ENCODE measurements at places on chromosomes 7 and 10.
A peak's percentile ranks its signal among the peaks of the same experiment; 100 is the strongest.

GRCh38 chr10:124539935-124540641, 78.5 kb downstream of the LHPP start:
- peak; percentile 25 for DNase-seq

GRCh38 chr7:111301891-111302290, 211.0 kb downstream of the LRRN3 start:
- DNase-seq: peak; percentile 12

DNA sequence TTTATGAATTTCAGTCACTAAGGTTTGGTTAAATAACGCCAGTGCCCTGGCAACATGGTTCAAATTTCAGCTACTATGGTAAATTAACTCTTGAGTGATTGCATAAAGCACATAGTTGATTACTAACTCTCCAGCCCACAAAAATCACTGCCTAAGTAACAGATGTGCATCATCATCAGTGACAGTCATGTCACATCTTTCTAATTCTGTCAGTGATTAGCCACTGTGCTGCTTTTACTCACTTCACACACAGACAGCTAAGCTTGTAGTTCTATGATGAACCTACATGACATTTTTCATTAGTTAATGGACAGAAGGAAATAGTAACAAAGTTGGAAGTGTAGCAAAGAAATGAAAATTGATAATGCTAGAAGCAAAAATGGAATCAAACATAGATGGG, 108.9 kb downstream of the DNAH11 start:
- DNase-seq: peak; percentile 4

DNA sequence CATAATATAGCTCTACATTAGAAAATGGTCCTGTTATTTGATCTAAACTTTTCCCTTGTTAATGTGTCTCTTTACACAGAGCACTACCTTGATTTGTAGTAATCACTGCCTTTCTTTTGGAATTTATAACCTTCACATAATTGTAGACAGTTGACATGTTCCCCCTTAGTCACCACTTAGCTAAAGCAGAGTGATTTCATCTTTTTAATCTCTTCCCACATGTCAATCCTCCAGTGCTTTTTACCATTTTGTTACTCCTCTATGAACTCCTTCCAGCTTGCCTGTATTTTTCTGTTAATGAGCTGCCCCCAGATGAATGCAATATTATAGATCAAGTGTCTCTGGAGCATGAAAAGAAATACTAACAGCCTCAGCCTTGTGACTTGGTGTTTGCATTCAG, 2.6 kb upstream of the PPP1R3A start:
- no peak for DNase-seq

DNA sequence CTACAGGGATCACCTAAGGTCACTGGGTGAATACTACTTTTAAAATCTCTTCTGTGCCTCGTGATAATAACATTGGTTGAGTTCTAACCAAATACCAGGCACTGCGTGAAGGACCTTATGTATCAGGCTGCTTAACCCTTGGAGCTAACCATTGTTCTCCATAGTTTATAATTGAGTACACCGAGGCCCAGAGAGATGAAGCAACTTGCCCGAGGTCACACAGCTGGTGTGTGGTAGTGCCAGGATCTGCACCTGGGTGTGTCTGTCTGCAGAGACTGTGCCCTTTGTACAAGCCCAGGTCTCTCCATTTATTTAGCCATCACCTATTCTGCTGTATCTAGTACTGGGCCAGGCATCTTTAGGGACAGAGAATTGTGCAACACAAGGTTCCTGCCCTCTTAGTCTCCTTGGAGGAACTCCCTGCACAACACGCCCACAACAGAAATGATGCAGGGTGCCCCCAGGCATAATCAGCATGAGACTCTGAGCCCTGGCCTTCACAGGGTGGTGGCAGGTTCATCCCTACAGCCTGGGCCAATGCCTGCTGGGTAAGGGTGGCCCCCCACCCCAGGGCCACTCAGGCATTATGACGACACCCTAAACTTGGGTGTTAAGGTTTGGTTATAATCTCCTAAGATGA, 31.5 kb downstream of the UNC5B start:
- no peak for DNase-seq

DNA sequence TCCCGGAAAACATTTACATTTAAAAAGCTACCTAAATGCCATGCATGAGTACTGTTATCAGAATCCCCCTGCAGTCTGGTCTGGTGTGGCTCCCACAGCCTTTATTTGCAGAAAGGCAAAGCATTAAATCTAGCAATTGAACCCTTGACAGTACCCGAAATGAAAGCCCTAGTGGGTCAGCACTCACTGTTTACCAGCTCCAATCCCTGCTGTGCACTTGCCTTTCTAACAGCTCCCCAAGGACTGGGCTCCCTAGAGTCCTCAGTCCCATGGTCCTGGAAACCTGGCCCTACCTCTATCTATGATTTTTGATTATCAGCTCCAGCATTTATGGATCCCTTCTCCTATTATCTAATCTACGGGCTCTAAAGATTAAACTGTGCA, 1.9 kb upstream of the MACC1 start:
- no peak for DNase-seq

GRCh38 chr10:31000071-31000782, 31.4 kb downstream of the ZNF438 start:
- peak; percentile 82 for DNase-seq

DNA sequence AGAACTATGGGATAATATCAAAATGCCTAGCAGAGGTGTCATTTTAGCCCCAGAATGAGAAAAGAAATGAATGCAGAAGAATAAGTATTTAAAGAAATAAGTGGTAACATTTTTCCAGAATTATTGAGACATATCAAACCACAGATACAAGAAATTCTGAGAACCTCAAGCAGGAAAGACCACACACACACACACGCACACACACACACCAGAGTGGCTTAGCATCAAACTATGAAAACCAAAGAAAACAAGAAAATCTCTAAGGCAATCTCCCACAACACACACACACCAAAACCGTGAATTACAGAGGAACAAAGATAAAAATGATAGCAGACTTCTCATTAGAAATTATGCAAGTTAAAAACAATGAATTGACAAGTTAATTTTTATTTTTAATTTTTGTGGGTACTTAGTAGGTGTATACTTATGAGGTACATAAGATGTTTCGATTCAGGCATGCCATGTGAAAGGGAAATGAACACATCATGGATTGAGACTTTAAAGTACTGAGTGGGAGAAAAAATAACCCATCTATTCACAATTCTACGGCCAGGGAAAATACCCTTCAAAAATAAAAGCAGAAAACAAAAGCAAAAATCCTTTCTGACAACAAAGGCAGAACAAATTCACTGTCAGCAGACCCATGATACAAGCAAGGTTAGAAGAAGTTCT, 14.6 kb downstream of the PPIF start:
- no peak for DNase-seq

DNA sequence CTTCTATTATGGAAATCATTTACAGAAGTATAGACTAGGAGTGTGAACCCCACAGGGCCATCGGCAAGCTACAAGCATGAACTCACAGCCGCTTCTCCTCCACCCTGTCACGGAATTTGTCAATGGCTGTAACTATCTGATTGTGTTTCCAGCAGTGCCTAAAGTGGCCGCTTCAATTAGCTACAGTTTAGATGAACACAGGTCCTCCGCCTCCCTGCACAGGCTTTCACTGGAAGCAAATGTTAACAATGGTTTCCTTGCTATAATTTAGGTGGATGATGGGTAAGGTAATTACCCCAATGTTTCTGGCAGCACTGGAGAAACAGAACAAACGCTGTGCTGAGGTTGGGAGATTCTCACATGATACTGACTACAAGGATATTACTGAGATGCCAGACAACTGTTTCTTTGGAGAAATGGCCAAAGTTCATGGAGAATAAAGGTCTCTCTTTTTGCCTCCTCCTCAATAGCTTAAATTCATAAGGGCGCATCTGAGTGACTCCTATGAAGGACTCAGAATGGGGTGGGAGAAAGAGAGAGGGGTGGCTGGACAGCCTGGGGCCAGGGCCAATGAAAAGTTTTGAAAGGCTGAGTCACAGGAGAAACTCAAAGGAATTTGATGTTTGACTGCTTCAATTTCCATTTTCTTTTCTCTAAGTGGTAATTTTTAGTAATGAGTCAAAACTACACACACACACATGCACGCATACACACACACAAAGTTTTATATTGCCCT, 78.9 kb downstream of the SVIL start:
- DNase-seq: peak; percentile 63

DNA sequence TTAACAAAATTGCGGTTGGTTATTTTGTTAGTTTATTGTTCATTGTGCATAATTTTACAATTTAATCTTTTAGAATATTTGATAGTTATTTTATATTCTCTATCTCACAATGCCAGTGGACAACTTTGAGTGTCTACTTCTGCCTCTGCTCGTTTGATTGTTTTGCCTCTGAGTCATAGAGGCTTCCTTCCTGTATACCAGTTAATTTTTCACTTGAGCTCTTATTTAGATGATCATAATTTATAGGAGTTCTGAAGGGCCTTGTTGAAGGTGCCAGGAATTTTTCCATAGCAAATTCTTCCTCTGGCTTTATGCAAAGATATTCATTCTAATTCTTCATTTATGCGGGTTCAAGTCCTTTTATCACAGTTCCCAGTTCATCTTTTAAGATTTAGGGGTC, 5.2 kb upstream of the MALRD1 start:
- no peak for DNase-seq
